ENCODE measurements at places on chromosomes 11 and 22. TPM values are rescaled to one million over a fixed set of nuclear protein-coding genes. Genes with fewer than 3 reads are reported as not detected.

- no peak for DNase-seq
These were observed 31.2 kb downstream of the KCNJ4 start for GRCh38 chr22:38423512-38424503.

DNA sequence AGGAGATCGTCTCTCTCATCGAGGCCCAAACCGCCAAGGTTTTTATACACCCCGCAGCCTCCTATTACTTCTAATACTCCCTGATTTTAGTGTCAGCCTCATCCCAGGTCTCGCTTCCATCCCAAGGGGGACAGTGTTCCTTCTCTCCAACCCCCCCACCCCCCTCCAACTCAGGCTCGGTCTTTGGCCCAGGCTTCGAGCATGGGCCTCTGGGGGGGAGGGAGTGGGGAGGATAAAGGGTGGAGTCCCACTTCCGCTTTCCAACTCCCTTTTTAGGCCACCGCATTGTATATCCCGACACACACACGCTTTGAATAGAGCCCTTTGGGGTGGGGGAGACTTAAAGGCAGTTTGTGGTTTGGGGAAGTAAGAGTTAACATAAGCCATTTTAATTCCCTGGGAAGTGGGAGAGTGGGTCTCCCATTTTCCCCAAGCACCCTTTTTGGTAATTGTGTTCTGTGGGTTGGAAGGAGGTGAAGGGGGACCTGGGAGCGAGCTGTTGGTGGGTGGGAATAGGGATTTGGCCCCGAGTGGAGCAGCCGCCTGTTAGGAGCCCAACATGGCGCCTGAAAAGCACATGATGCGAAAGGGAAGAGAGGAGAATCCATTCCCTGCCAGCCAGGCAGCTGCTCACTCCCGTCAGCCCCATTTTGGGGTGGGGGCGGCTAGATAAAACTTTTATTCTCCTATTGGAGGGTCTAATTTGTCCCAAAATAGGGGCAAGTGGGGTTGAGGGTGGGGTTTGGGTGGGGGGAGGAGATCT lies 844 bp downstream of the PCF11 start:
- peak; percentile 71 for DNase-seq

DNA sequence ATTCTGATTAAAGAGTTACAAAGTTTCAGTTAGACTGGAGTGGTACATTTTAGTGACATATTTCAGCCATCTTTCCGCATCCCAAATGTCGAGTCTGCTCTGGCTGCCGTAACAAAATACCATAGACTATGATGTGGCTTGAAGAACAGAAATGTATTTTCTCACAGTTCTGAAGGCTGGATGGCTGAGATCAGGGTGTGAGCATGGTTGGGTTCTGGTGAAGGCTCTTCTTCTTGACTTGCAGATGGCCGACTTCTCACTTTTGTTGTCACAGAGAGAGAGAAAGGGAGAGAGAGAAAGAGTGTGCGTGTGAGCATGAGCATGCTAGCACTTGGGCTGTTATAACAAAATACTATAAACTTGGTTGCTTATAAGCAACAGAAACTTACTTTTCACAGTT lies 335.4 kb upstream of the RAG2 start:
- DNase-seq = no peak

Gene PHOX2A
- not detected for total RNA-seq

GRCh38 chr11:64865286-64866172 lies 12.9 kb downstream of the EHD1 start:
- DNase-seq = peak; percentile 71

DNA sequence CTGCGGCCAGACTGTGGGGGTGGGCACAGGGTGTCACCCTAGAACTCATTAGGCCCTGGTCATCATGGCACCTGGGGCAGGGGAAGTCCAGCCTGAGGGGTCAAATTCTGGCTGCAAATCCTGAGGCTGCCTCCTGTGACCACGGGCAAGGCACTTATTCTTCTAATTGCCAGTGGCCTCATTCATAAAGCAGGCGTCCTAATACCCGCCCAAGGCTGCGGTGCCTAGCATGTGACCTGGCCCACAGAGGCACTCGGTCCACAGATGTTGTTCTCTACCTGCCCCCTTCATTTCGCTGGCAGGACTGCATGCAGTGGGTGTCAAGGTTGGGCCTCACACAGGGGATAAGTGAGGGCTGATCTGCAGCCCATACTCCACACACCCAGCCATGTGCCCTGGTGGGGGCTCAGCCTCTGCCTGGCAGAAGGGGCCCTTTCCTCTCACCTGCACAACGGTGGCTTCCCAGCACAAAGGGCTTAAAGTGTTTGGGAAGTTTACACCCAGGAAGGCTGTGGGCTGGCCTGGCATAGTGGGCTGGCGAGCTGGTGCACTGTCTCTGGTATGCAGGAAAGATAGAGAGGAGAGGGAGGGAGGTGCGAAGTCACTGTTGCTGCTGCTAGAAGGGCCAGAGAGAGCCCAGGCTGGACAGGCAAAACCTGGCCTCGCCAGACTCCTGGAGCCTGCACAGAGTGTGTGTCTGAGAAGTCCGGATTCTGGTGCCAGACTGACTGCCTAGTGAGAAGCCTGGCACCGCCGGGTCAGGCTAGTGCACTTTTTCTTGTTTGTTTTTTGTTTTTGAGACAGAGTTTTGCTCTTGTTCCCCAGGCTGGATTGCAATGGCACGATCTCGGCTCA lies 3.2 kb downstream of the MPST start:
- no peak for DNase-seq

- DNase-seq = no peak
These were observed 22.8 kb upstream of the GUCY1A2 start for GRCh38 chr11:107041088-107041444.

DNA sequence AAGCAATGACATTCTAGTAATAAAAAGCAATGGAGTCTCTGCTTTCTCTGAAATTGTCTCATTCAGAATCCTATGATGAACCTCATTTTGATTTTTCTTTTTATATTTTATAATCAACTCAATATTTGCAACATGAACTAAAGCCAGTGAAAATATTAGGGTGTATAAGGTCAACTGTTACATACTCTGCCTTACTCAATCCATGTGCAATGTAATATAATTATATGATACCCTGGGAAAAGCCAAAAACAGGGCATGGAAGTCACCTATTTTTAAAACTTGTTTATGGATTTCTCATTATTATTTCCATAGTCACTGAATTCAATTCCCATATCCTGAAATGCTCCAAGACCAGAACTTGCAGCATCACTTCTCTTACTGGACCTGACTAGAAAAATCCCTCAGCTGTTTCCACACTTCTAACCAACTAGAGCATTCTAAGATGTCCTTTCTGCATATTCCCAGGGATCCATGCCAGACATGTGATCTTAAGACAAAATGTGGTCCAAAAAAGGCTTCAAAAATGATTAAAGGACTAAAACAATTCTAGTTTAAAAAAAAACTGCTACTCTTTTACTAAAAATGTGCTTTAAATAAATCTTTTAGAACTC lies 97.3 kb downstream of the GUCY1A2 start:
- no peak for DNase-seq

Gene OR51I1
- not detected for total RNA-seq

Gene GRIK4
- 0.21 TPM for total RNA-seq

GRCh38 chr22:29636751-29637150 lies 33.3 kb downstream of the NF2 start:
- DNase-seq = no peak
